HEK293T (cell line): ENCODE measurements at places on chromosomes 4 and X.

- no peak for DNase-seq
Measured at GRCh38 chrX:29545878-29546277, 669.5 kb upstream of the MAGEB2 start.

- DNase-seq = no peak
Measured at GRCh38 chr4:102440498-102440897, 60.7 kb upstream of the NFKB1 start.

- peak; percentile 28 for DNase-seq
Measured at GRCh38 chr4:88818631-88819470, 121.2 kb upstream of the NAP1L5 start.

DNA sequence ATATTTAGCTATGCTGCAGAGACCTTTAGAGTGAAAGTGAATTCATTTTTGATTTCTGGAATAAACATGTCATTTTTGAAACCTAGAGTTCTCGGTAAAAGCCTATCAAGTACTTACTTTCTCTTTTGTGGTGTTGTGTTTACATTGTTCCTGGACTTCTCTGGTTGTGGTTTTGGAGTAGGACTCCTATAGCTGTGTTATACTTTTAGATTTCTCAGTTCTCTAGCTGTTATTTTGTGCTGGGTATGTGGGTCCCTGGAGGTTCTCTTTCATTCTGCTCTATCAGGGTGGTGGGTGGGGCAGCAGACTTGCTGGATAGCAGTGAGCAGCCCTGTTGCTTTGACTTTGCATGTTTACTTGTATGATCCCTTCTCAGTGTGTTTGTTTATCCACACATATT is 25.6 kb upstream of the MSMO1 start:
- DNase-seq = no peak
